Peyer's patch (tissue), 4 donors: ENCODE measurements at places on chromosomes 7 and 10. TPM values are rescaled to one million over a fixed set of nuclear protein-coding genes. Genes with fewer than 3 reads are reported as not detected.

DNA sequence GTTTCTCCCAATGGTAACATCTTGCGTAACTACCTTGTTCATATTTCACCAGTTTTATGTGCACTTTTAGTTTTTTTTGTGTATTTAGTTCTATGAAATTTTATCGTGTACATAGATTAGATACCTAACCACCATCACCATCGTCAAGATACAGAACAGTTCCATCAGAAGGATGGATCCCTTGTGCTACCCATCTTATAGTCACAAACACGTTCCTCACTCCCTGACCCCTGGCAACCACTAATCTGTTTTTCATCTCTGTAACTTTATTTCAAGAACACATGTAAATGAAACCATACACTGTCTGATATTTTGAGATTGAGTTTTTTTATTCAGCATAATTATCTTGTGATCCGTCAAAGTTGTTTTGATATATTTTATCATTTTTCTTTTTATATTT is 29.9 kb downstream of the FANK1 start:
- no peaks in the 10 kb centered on the region for H3K27me3 ChIP-seq
- H3K36me3 ChIP-seq: no peaks in the 10 kb centered on the region
- no peaks in the 10 kb centered on the region for H3K4me1 ChIP-seq
- no peak overlapping the region for H3K4me3 ChIP-seq

GRCh38 chr7:101496017-101496416 is 133.1 kb downstream of the MYL10 start:
- H3K4me1 ChIP-seq: no peaks in the 10 kb centered on the region
- no peak for DNase-seq
- no peak overlapping the region for H3K27ac ChIP-seq
- no peaks in the 10 kb centered on the region for H3K36me3 ChIP-seq
- H3K4me3 ChIP-seq: no peak overlapping the region
- no peaks in the 10 kb centered on the region for H3K27me3 ChIP-seq

- no peaks in the 10 kb centered on the region for H3K4me1 ChIP-seq
- no peaks in the 10 kb centered on the region for H3K27me3 ChIP-seq
- no peak overlapping the region for H3K27ac ChIP-seq
- no peak for DNase-seq
- no peak overlapping the region for H3K4me3 ChIP-seq
- H3K36me3 ChIP-seq: no peaks in the 10 kb centered on the region
These were observed 43.2 kb upstream of the SLC35B4 start for GRCh38 chr7:134359787-134360432.

DNA sequence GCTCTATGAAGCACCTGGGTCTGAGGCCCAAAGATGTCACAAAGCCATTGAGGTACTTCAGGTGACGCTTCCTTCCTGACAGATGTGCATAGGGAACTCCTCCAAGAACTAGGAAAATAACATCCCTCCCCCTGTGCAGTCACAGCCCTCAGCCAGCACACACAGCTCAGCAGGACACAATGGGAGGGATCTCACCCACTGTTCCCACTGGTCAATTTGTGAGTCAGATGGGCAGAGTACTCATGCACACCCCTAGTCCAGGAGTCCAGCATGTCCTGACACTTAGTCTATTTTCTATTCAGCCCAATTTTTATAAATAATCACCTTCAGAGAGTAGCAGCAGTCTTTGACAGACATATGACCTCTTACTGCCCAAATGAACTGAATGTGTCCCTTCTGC is 60.7 kb upstream of the PFKP start:
- no peak overlapping the region for H3K27ac ChIP-seq
- no peaks in the 10 kb centered on the region for H3K36me3 ChIP-seq

Gene ADCYAP1R1
- total RNA-seq: 1.4 TPM

GRCh38 chr7:7897509-7897908 is 71.1 kb upstream of the GLCCI1 start:
- H3K4me1 ChIP-seq: no peaks in the 10 kb centered on the region
- DNase-seq: no peak
- H3K4me3 ChIP-seq: no peak overlapping the region
- no peaks in the 10 kb centered on the region for H3K36me3 ChIP-seq
- H3K27me3 ChIP-seq: no peaks in the 10 kb centered on the region
- no peak overlapping the region for H3K27ac ChIP-seq

GRCh38 chr7:93948106-93948505 is 26.6 kb downstream of the GNG11 start:
- no peak overlapping the region for H3K4me3 ChIP-seq
- H3K27ac ChIP-seq: no peak overlapping the region
- no peaks in the 10 kb centered on the region for H3K4me1 ChIP-seq
- no peak for DNase-seq
- no peaks in the 10 kb centered on the region for H3K36me3 ChIP-seq

DNA sequence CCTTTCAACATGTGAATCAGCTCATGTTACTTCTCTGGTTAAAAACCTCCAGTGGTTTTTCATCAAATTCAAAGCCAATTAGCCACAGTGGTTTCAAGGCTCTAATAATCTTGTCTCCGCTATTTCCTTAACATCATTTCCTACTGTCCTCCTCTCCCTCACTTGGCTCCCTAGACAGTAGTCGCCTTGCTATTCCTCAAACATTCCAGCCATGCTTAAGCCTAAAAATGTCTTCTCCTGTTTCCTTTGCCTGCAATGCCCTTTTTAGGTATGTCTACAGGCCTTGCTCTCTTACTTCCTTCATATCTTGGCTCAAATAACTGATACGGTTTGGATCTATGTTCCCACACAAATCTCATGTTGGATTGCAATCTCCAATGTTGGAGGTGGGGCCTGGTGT is 779.4 kb upstream of the LRRN3 start:
- no peak overlapping the region for H3K27ac ChIP-seq
- H3K4me1 ChIP-seq: no peaks in the 10 kb centered on the region
- no peaks in the 10 kb centered on the region for H3K36me3 ChIP-seq
- H3K27me3 ChIP-seq: no peaks in the 10 kb centered on the region
- no peak overlapping the region for H3K4me3 ChIP-seq

DNA sequence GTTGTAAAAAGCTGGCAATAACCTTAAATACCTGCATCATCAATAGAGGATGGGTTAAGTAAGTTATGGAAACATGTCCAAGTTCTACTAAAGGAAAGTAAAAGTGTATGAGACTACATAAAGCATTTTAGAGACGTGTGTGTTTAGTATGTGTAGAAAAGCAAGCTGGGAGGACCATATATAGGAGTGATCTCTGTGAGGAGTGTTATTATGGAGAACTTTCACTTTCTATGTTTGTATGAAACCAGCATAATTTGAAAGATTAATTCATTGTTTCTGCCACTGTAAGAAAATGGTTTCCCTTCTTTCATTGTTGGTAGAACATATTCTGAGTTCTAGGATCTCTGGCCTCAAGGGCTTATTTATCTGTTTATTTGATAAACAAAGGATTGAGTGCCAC is 19.2 kb upstream of the PDLIM1 start:
- H3K27ac ChIP-seq: no peak overlapping the region
- DNase-seq: no peak
- no peak overlapping the region for H3K4me3 ChIP-seq
- H3K36me3 ChIP-seq: no peaks in the 10 kb centered on the region
- H3K27me3 ChIP-seq: no peaks in the 10 kb centered on the region

GRCh38 chr10:106825576-106826364 is 338.7 kb downstream of the SORCS1 start:
- H3K36me3 ChIP-seq: no peaks in the 10 kb centered on the region
- H3K4me3 ChIP-seq: no peak overlapping the region
- DNase-seq: no peak
- no peaks in the 10 kb centered on the region for H3K27me3 ChIP-seq
- H3K4me1 ChIP-seq: no peaks in the 10 kb centered on the region

DNA sequence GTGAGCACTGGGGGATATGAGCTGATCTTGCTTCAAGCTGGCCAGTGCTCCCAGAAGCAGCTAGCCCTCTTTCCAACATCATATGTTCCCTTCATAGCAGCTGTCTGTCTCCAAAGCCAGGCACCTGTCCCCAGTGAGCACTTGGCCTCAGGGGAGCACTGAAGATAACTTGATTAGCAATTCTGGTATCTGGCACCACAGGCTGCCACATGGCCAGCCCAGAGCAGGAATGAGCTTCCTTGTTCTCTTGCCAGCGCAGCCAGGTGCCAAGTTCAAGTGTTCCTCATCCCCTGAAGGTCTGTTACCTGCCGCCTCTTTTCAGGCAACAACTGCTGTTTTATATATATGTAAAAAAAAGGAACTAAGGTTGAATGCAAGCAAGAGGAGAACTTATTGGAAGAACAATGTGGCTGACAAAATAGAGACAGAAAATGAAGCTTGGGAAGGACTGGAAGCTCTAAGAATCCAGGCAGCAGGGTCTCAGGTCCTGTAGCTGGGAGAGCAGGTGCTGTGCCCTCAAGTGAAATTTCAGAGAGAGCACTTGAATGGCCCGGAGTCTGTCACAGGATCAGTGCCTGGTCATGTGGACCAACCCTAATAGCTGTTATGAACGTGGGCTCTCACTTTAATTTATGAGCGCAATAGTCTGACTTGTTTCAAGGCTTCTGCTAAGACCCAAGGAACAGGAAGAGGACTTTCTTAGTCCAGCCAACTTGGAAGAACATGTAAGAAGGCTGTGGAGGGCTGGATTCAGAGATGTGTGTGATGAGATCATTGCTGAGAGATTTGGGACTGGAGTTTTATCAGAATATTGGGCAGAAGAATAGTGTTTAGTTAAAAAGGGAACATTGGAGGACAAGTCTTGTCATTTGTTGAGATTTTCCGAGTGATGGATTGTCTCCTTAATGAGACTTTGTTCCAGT is 267.2 kb downstream of the GLRX3 start:
- H3K4me3 ChIP-seq: no peak overlapping the region
- no peaks in the 10 kb centered on the region for H3K27me3 ChIP-seq
- no peaks in the 10 kb centered on the region for H3K36me3 ChIP-seq
- H3K27ac ChIP-seq: no peak overlapping the region
- DNase-seq: peak; percentile 3
- H3K4me1 ChIP-seq: no peaks in the 10 kb centered on the region

GRCh38 chr10:63627396-63627795 is 106.2 kb downstream of the REEP3 start:
- H3K36me3 ChIP-seq: no peaks in the 10 kb centered on the region
- H3K4me1 ChIP-seq: no peaks in the 10 kb centered on the region
- DNase-seq: no peak
- no peak overlapping the region for H3K4me3 ChIP-seq

Gene OLAH
- not detected for total RNA-seq

Gene GIMAP7
- 16.5 TPM for total RNA-seq

DNA sequence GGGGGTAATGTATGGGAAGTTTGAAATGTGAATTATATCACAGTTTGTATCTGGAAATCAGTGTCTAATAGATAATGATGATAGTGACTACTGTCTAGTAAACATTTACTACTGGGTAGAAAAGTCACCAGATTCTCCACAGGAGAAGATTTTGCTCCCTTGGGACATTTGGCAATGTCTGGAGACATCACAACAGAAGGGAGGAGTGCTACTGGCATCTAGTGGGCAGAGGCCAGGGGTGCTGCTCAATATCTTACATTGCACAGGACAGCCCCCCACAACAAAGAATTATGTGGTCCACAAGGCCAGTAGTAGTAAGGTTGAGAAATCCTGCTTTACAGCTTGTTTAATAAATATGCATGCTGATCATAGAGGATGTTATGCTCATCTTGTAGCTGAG is 92.3 kb upstream of the PRPS1L1 start:
- H3K36me3 ChIP-seq: no peaks in the 10 kb centered on the region
- no peaks in the 10 kb centered on the region for H3K4me1 ChIP-seq
- no peaks in the 10 kb centered on the region for H3K27me3 ChIP-seq
- H3K27ac ChIP-seq: no peak overlapping the region

DNA sequence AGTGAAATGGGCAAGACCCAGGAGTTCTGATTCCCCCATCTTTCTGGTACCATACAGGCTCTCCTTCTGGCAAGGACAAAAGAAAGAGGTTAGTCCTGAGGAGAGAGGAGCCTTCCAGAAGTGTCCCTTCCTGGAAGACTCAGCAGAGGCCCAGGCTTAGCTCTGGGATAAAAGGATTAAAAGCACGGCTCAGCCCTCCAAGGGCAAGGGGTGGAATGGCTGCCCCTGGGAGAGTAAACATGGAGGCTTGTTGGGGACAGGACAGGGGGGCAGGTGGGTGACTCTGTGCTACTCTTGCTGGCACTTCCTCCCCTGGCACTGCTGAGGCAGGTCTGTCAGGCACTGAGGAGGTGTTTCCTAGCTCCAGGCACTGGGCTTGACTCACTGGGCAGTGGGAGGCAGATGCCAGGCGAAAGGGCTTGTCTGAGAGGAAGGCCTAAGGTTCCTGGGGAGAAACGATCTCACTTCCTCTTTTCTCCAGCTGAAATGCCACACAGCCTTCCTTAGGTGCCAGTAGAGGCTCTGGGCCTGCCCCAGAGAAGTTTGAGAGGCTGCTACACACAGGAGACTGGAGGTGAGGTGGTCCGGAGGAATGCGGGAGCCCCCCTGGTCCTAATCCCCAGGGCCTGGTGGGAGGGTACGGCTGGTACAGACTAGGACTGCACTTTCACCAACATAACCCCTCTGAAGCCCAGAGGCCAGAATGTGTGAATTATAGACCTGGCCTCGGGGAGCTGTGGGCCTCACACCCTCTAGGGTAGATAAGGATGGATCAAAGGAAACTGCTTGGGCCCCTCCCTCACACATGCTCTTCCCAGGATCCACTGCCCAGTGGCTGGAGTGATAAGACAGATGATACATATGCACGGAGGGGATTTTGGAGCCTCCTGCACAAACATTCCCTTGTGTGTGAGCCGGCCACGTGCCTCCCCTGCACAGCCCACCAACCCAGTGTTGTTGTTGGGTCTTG is 63.2 kb upstream of the PODXL start:
- H3K4me1 ChIP-seq: no peaks in the 10 kb centered on the region
- no peaks in the 10 kb centered on the region for H3K36me3 ChIP-seq
- H3K4me3 ChIP-seq: no peak overlapping the region
- no peaks in the 10 kb centered on the region for H3K27me3 ChIP-seq
- DNase-seq: no peak

Gene FFAR4
- total RNA-seq: 0.80 TPM

Gene XRCC2
- total RNA-seq: 1.4 TPM

- H3K4me1 ChIP-seq: no peaks in the 10 kb centered on the region
- no peaks in the 10 kb centered on the region for H3K27me3 ChIP-seq
- H3K27ac ChIP-seq: no peak overlapping the region
These were observed 20.2 kb upstream of the ZNF862 start for GRCh38 chr7:149817836-149818535.

DNA sequence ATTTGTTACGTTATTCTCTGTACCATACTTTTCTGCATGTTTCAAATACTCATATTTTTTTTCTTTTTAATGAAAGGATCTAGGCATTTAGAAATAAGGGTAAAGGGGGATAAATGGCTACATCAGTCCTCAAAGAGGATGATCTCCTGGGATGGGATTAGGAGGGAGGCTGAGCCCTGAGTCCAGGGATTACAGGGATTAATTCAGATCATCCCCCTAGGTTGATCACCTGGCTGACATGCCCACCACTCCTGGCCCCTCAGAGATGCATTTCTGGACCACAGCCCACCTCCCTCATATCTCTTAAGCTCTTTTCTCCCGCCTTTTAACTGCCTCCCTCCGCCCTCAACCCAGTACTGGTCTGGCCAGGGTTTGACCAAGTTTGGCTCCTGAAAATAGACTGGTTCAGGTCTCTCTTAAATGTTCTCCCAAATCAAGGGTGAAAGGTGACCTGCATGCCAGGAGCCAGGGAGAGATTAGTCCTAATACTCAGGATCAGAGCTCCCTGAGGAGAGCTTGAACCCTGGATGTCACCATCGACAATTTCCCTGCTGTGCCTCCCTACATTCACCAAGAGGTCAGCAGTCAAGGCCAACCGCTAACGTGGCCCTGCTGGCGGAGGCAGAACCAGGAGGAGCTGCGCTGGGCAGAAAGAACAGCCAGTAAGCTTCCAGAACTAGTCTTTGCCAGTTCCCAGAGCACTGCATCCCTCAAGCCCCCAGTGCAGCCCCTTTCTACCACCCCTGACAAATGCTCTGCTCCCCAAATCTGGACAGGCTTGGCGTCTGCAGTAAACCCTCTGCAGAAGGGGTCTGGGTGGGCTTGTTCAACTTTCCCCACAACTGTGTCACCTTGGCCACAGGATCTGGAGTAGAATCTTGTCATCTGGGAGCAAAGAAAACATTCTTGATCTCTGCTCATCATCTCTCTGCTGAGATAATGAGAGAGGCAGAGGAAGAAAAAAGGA is 3.0 kb upstream of the CCDC136 start:
- DNase-seq: no peak
- H3K4me3 ChIP-seq: no peak overlapping the region
- H3K27me3 ChIP-seq: no peaks in the 10 kb centered on the region
- H3K4me1 ChIP-seq: peaks cover 22% of the 10 kb centered on the region
